Lung (tissue), 17 donors: ENCODE measurements at places on chromosomes 13 and 19. TPM values are rescaled to one million over a fixed set of nuclear protein-coding genes. Genes with fewer than 3 reads are reported as not detected.

The CASP14 gene
- polyA plus RNA-seq = not detected

The CEACAM6 gene
- polyA plus RNA-seq = 101 TPM

DNA sequence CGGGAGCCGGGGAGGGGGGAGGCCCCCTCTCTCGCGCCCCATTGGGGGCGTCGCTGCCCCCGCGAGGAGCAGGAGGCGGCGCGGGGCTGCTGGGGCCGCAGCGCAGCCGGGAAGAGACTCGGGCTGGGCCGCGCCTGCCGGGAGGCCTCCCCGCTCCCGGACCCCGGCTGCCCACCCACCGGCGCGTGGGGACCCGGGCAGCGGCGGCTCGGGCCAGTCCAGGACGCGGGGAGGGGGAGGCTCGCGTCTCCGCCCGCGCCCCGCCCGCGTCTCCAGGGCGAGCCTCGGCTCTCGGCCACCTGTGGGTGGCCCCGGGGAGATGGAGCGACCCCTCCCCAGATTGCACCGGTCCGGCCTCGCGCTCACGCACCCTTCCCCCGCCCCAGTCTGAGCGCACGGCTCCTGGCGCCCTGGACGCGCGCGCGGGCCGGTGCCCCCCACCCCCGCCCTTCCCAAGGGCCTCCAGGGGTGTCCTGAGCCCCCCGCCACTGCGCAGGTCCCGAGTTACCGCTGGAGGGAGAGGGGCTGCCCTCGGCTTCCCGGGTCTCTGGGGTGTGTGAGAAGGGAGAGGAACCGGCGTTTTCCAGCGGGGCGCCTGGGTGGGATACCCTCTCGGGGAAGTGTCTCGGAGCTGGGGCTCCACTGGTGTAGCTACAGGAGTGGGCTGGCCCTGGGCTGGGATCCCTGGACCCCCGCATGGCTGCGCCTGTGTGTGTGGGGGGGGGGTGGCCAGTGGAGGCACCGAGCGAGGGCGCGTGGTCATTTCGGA, 645 bp downstream of the PALM start:
- no peak for DNase-seq

DNA sequence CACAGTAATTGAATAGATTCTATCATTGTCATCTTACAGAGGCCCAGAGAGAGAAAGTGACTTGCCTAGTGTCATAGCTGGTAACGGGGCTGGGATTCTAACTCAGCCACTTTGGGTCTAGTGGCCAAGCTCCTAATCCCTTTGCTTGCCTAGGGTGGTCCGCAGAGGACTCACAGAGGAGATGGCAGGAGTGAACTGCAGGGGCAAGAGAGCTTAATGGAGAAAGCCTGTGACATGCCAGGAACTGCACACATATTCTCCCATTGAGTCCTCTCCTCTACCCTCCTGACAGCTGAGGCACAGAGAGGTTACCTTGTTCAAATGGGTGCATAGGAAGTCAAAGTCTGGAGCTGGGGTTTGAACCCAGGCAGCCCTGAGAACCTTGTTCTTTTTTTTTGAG, 2.7 kb downstream of the LSR start:
- no peak for DNase-seq

The ZNF69 gene
- polyA plus RNA-seq = 2.0 TPM

DNA sequence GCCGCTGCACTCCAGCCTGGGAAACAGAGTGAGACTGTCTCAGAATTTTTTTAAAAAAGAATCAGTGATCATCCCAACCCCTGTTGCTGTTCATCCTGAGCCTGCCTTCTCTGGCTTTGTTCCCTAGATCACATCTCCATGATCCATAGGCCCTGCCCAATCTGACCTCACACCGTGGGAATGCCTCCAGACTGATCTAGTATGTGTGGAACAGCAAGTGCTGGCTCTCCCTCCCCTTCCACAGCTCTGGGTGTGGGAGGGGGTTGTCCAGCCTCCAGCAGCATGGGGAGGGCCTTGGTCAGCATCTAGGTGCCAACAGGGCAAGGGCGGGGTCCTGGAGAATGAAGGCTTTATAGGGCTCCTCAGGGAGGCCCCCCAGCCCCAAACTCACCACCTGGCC, at the start of gene KLK2:
KLK2 (plus strand) TSS at position 384 of the 400 bp plus-strand sequence. CDS start 35 bp downstream, outside the sequence.
- no peak for DNase-seq

- no peak for DNase-seq
These were observed 57.1 kb upstream of the RANBP3 start for GRCh38 chr19:6035026-6035425.

The FAM124A gene
- 1.3 TPM for polyA plus RNA-seq

- DNase-seq = no peak
These were observed 967 bp upstream of the TPT1 start for GRCh38 chr13:45341799-45342500.

GRCh38 chr13:41543664-41544300, 86.4 kb downstream of the RGCC start:
- DNase-seq = no peak

DNA sequence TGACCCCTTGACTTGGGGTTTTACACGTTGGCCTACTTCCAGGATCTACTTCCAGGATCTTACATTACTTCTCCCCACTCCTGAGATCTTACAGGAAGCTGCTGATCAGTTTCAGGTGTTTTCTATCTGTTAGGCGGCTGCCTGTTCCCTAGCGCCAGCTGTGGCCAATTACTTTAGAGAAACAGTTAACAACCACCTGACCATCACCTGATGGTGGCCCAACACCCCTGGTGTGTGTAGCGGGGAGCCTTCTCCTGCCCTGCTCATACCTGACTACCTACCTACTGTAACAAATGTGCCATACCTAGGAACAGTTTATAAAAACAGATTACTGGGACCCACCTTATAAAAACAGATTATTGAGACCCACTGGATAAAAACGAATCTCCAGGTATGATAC, 2.8 kb upstream of the POP4 start:
- DNase-seq = no peak

DNA sequence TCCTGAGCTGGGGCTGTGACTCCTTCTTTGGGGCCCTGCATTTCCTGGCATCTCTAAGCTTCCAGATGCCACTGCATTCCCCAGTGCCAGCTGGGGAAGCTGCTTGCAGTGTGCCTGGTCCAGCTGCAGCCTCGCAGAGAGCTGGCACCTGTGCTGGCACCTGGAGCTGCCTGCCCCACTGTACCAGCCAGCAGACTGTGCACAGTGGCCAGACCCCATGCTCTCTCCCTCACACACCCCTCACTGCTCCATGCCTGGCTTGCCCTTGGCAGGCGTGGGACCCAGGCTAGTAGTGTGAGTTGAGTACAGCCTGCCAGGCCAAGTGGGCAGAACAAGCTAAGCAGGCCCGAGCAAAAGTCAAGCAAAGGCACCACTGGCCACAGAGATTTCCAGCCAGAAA, 327.5 kb downstream of the NDFIP2 start:
- DNase-seq = no peak

DNA sequence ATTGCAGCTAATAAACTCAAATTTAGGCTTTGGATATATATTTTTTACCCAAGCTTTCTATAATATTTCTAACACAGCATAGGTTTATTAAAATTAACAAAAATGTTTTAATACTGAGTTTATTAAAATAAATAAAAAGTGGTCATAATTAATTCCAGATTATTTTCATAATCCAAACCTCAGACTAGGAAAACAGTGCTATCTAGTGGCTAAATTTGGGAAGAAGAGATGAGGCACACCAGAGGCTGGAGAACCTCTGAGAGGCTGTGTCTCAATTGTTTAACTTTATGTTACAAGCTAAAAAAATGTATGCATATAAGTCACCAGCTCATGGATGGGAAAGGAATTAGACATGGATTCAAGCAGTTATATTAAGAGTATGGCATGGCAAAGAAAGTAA, 392.5 kb downstream of the DIAPH3 start:
- DNase-seq = peak; percentile 44

The CYP4F11 gene
- 0.26 TPM for polyA plus RNA-seq

The EBI3 gene
- 92.7 TPM for polyA plus RNA-seq

- DNase-seq = peak; percentile 22
These were observed 195.6 kb downstream of the GGACT start for GRCh38 chr13:100392709-100393630.

- no peak for DNase-seq
These were observed 56.8 kb upstream of the GTF3A start for GRCh38 chr13:27367570-27367969.
